ENCODE measurements at places on chromosomes 1 and 21.

- DNase-seq: no peak
Measured at GRCh38 chr21:38148046-38148445, 108.7 kb upstream of the KCNJ15 start.

DNA sequence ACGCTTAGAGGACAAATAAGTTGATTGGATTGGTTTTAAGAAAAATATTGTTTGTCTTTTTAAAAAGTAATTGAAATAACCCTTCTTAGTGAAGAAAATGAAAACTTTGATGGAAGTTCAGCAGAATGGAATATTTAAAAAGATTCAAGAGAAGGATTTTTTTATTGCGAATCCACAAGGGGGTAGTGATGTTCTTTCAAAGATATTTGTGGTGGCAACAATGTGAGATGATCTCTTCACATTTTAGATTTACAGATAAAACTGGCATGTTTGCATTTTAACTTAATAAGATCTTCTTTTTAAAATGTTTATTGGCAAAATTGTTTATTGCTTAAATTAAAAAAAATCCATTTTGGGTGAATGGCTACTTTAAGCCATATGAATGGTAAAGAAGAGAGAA lies 8.9 kb downstream of the CAMTA1 start:
- DNase-seq: no peak

DNA sequence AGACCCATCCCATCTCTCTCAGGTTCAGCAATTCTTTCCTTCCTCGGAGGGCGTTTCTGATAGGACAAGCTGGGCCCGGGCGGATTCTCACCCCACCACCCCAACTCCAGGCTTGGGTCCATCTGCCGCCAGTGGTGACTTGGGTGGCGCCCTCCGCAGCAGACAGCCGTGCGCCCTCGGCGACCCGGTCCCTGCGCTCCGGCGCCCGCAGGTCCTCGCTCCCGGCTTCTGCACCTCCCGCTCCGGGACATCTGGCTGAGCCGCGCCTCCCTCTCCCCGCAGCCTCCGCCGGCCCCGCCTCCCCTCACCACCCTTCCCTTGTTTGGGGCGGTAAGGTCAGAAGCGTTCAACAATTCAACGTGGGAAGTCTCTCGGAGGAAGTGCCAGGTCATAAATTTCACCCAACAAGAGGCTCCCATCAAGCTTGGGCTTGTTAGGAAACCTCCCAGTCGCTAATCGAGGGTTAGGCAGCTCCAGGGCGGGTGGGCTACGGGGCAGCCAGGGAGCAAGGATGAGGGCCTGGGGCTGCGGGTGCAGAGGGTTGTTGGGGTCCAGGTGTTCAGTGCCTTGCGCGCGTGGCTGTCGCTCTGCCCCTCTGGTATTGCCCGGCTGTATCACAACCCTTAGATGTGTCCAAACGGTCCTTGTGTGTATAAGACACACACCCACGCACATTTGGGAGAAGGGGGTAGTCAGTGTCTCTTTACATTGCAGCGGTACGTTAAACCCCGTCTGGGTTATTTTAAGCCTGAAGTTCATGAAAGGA lies 39.8 kb downstream of the OLIG1 start:
- DNase-seq: no peak

DNA sequence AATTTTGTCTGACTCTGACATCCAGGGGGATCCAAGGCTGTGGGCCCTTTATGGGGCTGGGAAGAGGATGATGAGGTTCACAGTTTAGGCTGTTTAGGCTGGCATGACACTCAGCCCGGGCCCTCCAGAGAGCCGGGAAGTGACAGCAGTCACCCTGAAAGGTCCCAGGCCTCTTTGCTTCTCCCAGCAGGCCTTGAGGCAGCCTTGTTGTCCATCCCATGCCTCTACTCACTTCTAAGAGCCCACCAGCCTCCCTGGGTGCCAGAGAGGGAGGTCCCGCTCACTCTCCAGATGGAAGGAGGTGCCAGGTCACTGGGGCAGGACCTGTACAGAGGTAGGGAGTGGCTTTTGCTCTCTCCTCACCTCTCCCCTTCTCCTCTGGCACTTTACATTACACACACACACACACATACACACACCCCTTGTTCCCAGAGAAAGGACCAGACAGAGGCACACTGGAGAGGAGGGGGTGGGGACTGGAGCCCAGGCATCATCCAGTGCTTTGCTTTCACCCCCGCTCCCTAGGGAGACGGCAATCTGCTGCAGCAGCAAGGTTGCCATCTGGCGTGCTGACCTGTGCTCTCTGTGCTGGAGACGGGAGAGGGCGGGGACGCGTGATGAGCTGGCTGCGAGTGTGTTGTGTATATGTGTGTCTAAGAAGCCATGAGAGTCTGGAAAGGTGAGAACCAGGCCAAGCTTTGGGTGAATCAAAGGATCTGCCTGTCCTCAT lies 4.6 kb downstream of the KLHDC8A start:
- DNase-seq: no peak

DNA sequence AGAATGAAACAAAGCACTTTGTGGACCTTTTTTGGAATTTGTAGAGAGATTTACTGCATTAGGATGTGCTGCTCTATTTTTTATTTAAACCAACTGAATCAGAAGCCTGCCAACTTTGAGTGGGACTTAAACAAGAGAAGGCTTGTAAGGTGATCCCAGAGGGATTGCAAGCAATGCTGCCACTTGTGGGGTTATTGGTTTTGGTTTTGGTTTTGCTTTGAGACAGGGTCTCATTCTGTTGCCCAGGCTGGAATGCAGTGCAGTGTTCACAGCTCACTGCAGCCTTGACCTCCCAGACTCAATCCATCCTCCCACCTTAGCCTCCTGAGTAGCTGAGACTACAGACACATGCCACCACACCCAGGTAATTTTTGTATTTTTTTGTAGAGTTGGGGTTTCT lies 32.2 kb upstream of the GNG5 start:
- DNase-seq: no peak

All from CMK (cell line).